Fibroblast of skin of right biceps (primary cell): ENCODE measurements at places on chromosomes 2 and 18.
A peak's percentile ranks its signal among the peaks of the same experiment; 100 is the strongest.

DNA sequence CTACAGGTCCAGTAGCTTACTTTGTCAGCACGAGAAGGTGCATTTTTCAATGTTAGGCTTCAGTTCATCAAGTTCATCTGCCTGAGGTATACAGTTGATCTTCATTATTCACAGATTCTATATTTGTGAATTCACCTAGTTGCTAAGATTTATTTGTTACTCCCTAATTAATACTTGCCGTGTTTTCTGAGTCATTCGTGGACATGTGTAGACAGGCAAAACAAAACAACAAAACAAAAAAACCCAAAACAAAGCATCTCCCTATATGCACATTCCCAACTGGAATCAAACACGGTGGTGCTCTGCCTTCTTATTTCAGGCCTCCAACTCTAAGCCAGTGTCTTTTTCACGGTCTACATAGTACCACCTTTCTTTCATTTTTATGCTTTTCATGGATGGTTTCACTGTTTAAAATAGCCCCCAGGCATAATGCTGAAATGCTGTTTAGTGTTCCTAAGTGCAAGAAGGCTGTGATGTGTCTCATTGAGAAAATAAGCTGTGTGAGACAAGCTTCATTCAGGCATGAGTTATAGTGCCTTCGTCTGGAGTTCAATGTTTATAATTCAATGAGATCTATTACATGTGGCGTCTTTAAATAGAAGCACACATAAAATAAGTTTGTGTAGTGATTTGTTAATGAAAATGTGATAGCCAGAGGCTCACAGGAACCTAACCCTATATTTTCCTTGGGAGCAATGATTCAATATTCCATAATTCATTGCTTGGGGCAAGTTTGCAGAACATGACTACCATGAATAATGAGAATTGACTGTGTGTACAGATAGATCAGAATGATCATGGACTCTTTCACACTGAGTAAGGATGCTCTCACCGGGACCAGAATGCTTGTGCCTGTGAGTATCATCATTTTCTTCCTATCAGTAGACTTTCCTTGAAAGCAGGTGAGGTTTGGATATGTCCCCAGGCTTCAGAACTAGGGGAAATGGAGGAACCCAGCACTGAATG lies 24.6 kb downstream of the ITGB6 start:
- DNase-seq: no peak

GRCh38 chr2:12317814-12318426 lies 398.8 kb upstream of the TRIB2 start:
- peak; percentile 91 for DNase-seq

DNA sequence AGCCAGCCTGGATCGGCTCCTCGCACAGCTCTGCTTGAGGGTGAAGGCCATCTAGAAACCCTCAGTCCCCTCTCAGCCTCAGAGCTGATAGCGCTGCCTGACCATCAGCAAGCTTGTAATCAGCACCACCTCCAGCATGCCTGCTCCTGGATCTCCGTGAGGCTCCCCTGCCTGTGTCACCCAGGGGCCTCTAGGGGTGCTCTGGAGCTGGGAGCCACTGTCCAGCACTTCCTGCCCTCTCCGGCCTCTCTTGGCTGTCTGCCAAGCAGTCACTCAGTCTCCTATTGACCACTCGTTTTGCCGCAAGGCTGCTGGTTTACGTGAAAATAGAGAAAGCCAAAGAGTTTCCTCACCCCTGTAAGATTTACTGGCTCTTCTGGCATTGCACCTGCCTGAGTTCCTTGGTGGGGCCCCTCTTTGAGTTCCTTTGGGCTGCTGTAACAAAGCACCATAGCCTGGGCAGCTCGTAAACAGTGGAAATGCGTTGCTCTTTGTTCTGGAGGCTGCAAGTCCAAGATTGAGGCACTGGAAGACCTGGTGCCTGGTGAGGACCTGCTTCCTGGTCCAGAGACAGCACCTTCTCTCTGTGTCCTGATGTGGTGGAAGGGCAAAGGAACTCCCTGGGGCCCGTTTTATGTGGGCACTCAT lies 17.9 kb downstream of the CAPN10 start:
- DNase-seq: no peak

DNA sequence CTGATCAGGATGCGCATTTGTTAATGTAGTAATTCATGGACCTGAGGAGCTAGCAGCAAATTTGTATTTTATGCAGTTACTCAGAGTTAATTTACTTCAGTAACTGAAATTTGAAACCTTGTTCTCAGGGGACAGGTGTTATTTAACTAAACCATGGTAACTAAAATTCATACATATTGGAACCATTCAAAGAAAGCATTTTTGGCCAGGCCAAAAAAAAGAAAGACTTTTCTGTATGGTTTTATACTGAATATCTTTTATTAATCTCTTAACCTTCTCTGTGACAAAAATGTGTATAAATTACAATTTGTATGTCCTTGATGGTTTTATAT lies 4.4 kb upstream of the KLHL23 start:
- no peak for DNase-seq

DNA sequence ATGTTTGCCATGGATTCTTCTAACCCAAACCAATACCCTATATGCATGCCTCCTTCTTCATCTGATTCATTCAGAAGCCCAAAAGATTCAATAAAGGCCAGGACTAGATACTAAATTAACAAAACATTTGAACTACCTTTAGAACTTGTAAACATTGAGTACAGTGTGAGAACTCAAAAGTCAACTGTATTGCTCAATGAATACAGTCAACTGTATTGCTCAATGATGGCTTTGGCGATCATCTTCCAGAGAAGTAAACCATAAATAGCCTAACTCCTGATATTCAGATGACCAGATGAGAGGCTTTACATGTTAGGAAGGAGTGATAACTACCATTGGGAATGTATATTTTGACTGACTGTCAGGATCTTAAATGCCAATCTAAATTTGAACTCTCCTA lies 206.5 kb upstream of the ITGA4 start:
- no peak for DNase-seq

GRCh38 chr2:108806371-108807113 lies 20.0 kb downstream of the CCDC138 start:
- no peak for DNase-seq

GRCh38 chr2:241908686-241909420 lies 39.3 kb downstream of the RTP5 start:
- DNase-seq: no peak
